ENCODE measurements at places on chromosomes 3 and 15.

DNA sequence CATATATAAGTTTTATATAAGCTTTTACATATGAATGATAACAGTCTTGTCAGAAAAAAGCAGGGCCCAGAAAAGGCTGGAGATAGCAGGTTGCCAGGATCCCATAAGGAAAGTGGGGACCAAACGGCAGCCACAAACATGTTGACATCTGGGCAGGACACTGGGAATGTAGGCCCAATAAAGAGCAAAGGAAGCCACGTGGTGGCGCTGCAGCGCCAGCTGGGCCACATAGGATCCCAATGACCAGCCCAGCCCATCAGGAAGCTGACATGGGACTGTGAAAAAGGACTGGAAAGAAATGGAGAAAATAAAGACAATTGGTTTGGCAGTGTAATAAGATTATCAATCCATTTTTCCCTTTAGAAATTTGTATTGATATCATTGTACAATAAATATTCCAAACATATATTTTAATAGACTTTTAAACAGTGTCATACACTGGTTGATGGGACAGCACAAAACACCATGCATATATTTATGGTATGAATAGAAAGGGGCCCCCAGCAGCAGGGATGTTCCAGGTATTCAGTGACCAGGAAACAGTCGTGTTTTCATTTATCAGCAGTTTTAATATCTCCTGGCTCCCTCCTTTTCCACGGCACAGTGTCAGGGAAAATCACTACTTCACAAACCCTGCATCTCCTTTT is 89.0 kb upstream of the STRIT1 start:
- DNase-seq: peak; percentile 67

GRCh38 chr3:112860898-112861297 is 14.2 kb upstream of the CD200R1L start:
- no peak for DNase-seq

- DNase-seq: no peak
Observed at GRCh38 chr15:39665629-39666250, 84.9 kb downstream of the THBS1 start.

DNA sequence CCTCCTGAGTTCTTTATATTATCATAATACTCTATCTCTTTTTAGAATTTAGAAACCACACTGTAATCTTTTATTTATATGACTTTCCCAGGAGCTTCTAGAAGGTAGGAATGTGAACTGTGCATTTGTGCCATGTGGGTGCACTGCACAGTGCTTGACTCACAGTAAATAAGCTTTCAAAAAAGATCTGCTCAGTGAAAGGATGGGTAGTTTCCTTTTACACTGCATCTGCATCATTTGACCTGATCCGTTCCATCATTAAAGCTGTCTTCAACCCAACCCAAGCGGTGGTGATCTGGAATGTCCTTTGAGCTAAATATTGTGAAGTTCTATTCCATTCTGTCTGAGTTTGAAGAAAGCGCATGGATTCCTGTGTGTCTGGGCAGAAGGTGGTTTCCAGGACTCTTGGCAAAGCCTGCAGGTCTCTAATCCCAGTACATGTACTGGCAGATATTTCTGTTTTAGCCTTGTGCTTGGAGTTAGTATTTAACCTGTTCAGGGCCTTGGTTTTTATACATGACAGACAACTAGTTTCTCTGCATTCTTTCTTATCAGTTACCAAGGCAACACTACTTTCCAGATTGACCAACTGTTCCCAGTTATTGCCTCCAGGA is 96.7 kb downstream of the DHX30 start:
- no peak for DNase-seq

- no peak for DNase-seq
Observed at GRCh38 chr3:134650431-134651346, at the start of gene KY. TSS of gene KY (minus strand) at chr3:134651022. CDS start at chr3:134650960, 62 bp downstream.

- DNase-seq: no peak
Observed at GRCh38 chr3:136141291-136141785, 54.8 kb downstream of the MSL2 start.

DNA sequence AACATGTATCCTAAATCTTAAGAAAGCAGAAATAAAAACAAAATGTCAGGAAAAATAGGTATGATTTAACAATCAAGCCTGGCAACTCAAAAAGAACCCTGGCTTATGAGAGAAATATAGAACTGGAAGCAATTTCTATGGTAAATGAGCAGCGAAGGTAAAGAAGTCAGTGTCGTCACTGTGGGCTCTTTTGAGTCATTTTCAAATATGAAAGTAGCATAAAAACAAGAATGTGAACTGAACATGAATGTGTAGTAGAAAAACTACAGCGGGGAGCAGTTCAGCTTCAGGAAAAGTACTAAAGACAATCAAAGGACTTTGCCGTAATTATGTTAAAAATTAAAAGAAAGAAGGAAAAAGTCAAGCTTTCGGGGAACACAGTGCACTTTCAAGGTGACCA is 17.5 kb downstream of the LSG1 start:
- no peak for DNase-seq

DNA sequence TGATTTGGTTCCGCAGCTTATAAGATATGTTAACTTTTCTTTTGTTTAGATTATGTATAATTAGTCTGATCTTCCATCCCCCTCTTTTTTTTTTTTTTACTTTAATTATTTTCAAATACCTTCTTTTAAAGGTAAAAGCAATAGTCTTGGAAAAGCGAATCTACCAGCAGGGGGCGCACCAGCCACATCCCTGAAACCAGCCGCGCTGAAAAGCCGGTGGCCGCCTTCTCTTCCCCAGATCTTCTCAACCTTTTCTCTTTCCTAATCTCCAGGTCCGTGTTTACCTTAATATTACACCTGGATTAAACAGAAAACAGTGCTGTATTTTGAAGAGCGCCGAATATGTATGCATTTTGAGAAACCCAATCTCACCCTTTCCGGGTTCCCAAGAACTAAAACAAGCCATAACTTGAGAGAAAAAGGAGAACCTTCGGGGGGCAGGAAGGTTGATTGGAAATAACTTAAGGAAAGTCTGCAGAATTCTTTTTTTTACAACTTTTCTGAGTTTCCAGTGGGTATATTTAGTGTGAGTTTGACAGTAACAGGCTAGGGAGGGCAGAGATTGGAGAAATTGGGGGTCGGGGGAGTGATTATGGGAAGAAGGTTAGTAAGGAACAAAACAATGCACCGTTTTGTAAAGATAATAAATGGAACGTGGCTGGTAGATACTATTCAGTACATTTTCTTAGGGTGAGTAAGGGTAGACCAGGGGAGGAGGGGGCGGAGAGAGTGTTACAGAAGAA is 2.0 kb upstream of the SOX2 start:
- no peak for DNase-seq

DNA sequence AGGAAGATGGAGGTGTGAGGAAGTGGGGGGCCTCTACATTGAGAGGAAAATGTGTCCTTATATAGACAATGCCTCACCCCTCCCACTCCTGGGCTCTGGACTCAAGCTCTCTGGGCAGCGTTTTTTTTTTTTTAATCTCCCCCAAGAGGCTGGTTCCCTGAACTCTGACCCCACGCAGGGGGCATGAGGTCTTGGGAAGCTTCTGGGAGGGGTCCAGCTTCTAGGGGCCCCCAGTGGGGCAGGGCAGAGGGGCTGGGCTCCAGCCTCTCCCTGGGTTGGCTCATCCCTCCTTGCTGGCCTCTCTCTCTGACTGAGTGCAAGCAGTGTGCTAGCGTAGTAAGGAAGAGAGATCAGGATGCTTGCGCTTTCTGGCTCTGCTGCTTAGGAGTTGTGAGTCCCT is 101.4 kb upstream of the HACD2 start:
- DNase-seq: no peak

DNA sequence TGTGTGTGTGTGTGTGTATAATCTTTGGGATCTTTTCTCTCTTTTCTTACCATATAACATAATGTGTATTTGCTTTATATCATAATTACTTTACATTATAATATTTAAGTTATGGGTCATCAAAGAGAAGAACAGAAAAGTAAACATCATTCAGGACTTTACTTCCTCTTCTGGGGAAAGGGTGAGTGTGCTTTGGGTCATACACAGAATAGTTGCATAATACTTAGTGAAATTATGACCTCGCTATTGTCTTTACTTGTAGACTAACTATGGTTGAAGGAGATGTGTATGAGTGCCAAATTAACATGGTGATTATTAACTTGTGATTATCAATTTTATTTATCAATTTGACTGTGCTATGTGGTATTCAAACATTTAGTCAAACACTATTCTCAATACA is 1086.9 kb downstream of the DIPK2A start:
- DNase-seq: no peak

DNA sequence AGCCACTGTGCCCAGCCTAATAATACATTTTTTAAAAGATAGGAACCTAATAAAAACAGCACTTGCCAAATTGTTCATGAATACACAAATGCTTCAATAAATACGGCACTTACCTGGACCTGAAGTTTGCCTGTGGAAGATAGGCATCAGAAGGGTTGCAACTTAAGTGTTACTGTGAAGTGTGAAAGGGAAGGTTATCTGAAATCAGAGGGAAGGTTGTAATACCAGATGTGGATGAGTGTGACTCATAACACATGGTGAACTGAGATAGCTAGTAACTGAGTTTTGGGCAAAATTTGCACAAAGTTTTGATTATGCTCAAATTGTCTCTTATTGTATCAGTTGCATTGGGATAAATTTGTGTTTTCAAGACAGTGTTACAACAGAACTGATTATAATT is 68.0 kb downstream of the ATP11B start:
- no peak for DNase-seq

GRCh38 chr15:92599394-92599970 is 56.1 kb downstream of the FAM174B start:
- DNase-seq: no peak

DNA sequence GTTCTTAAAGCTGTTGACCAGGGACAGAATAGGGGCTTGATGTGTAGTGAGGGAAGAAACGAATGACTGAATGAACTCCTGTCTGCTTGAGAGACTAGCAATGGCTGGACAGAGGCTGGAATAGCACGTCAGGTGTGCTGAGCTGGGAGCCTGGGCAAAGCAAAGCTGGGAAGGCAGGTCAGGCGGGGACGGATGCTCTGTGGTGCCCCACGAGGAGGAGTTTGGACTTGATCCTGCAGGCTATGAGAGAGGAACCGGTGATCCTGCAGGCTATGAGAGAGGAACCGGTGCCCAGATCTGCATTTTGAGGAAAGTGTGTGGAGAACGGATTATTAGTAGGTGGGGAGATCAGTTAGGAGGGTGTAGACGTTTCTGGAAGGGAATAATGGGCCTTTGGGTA is 31.3 kb upstream of the PSTPIP1 start:
- no peak for DNase-seq

GRCh38 chr3:87329065-87329464 is 52.7 kb upstream of the POU1F1 start:
- no peak for DNase-seq

GRCh38 chr3:73603762-73604171 is 21.0 kb downstream of the PDZRN3 start:
- no peak for DNase-seq

DNA sequence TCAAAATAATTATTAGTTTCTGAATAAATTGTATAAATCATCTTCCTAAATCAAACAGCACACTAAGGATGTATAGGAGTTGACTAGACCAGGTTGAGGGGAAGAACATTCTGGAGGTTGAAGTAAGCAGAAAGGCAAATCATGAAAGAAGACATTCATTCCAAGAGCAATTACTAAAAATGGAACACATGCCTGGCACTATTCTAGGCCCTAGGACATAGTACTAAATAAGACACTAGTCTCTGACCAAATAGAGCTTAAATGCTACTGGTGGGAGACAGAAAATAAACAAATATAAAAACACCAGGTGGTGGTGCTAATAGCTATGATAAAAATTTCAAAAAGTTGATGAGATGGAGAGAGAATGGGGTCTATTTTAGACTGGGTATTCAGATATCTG is 190.1 kb downstream of the TBC1D5 start:
- no peak for DNase-seq

GRCh38 chr3:59938828-59939227 is 889.0 kb upstream of the CFAP20DC start:
- no peak for DNase-seq

Measured in iPS DF 19.7 (cell line).